ENCODE measurements at places on chromosomes 11 and 22.

GRCh38 chr22:21972293-21972779, 10.3 kb downstream of the TOP3B start:
- peak; percentile 49 for DNase-seq

DNA sequence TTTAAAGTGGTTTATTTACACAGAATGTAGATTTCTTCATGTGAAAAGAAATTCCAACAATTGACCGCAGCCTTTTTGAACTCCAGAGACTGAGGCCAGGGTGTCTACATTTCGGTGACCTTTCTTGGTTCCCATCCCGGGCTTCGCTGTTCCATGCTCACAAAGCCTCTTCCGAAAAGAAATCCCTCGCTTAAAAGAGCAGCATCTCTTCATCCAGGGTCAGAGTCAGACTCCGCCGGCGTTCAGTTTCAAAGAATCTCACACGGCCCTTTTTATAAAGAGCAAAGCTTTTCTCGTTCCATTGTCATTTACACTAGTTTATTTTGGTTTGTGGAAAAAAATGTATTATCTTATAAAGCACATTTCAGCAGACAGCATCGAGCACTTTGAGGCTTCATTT, 530.6 kb upstream of the B3GAT1 start:
- peak; percentile 84 for DNase-seq

DNA sequence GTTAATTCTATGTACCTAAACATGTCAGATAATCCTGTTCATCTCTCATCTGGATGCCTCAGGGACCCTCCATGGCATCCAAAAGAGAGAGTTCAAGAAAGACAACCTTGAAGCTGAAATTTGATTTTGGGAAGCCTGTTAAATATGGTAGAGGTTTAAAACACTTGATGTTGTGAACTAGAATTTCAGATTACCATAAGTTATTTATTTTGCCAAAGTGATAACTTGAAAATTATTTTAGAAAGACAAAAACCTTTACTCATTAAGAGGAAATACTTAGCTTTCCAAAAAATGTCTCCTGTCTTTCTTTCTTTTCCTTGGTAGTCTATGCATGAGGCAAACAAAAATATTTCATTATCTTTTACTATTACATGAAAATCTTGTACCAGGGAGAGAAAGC, 714.0 kb downstream of the NTM start:
- DNase-seq: no peak

GRCh38 chr11:102656528-102656927, 31.4 kb upstream of the MMP20 start:
- DNase-seq: no peak

DNA sequence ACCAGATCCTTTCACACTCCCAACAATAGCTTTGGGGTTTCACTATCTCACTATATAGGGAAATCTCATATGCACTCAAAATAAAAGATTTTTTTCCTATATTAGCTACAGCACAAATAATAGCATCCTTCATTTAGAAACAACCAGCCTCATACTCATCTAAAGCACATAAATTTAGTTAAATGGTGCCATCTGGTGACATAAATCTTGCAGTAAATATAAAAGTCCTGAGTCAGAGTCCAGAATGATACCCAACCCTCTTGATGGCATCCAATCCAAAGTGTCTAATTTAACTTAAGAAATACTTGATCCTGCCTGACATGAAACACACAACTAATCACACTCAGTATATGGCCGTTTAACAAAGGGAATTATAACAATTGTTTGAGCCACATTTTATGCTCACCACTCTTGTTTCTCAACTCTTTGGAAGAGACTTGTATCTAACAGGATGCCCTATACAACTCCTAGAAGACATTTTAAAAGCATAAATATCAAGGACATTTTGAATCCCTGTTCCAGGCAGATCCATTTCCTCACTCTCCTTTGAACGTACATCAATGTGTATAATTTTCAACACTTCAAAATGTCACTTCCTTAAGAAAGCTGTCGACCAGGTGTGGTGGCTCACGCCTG, 36.2 kb downstream of the DLG2 start:
- peak; percentile 66 for DNase-seq

GRCh38 chr22:41288245-41288946, 2.4 kb upstream of the RANGAP1 start:
- peak; percentile 66 for DNase-seq

Measured in choroid plexus epithelial cell (primary cell).